Iris pigment epithelial cell (primary cell): ENCODE measurements at places on chromosomes 5 and 9.

- no peak for DNase-seq
Measured at GRCh38 chr9:18452276-18452675, 21.7 kb upstream of the ADAMTSL1 start.

DNA sequence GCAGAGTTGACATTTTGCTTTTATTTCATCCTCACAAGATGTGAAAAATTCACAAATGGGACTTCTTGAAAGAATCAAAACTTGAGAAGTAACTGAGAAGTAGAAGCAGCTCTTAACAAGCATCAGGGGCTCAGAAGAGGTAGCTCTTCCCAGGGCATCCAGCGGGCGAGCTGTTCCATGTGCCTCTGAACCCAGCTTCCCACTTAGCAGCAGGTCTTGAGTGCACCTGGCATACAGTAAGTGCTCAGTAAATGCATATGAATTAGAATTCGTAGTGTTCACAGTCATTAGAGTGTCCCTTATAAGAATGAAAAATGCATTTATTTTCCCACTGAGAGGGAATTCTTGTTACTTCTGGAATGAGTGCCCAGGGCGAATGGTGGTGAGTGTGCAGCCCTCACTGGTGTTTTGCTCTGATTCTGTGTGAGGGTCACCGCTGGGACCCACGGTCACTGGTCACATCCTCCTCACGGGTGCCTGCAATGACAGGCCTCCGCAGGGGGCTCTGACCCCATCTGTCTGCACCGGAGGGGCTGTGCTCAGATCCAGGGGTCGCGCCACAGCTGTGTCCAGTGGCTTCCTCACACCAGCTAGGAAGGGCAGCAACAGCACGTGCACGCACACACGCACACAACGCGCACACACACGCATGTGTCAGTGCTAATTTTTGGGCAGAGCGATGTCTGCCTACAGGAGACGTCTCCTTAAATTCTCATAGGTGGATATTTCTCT lies 26.9 kb downstream of the EXOC3 start:
- DNase-seq: no peak

DNA sequence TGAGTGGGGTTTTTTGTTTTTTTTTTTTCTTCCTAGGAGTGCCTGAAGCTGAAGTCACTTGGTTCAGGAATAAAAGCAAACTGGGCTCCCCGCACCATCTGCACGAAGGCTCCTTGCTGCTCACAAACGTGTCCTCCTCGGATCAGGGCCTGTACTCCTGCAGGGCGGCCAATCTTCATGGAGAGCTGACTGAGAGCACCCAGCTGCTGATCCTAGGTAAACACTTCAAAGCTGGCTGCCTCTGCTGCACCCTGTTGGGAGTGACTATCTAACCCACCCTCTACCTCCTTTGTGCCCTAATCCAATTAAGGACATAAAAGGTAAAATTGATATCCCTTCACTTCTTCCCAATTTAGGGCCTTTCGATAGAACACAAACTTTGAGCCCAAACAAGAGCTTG lies 206.8 kb downstream of the SAXO1 start:
- no peak for DNase-seq

DNA sequence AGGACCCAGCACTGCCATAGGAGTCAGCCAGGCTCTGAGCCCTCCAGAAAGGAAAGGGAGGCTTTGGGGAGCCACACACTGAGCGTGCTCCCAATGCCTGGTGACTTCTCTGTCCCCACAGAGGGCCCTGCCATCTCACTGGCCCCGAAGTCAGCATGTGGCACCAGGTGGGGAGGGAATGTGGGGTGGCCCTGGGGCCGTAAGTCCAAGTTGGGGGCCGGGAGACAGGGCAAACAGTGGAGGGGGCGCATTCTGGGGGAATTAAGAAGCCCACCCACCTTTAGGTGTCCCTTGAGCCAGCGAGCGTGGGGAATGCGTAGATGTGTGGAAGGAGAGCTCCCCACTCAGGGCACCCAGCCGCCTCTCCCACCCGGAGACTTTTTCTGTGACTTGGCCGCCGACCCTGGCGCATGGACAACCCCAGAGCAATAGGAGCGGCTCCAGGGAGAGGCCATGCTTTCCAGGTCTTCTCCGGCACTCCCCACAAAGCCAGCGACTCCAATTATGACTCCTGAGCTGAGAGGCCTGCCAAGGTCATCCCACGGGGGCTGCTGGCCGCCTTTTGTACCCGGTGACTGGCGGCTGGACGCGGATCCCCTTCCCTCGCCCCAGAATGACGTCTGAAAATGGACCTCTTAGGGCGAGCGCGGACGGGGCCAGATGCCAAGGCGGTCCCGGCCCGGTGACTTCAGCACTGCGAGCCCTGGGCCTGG lies 9.8 kb downstream of the IRX1 start:
- no peak for DNase-seq

- no peak for DNase-seq
Measured at GRCh38 chr5:6818594-6819511, 105.6 kb downstream of the TENT4A start.

GRCh38 chr5:14213253-14213652 lies 70.1 kb downstream of the TRIO start:
- peak; percentile 45 for DNase-seq

GRCh38 chr5:91271999-91272398 lies 111.1 kb downstream of the ARRDC3 start:
- DNase-seq: no peak

DNA sequence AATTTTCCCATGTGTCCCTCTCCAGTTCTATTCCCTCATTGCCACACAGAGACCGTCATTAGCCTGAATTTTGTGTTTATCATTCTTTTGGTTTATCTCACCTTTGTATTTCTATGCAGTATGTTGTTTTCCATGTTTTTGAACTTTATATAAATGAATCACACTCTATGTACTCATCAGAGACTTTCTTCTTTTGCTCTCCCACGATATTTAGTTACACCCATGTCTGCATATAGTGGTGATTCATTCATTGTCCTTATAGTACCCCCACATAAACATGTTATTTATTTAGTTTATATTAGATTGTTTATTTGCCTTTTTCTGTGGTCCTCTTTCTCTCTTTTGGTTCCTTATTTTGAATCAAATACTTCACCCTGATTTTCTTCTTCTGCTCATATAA lies 199.7 kb downstream of the FSTL4 start:
- DNase-seq: no peak

DNA sequence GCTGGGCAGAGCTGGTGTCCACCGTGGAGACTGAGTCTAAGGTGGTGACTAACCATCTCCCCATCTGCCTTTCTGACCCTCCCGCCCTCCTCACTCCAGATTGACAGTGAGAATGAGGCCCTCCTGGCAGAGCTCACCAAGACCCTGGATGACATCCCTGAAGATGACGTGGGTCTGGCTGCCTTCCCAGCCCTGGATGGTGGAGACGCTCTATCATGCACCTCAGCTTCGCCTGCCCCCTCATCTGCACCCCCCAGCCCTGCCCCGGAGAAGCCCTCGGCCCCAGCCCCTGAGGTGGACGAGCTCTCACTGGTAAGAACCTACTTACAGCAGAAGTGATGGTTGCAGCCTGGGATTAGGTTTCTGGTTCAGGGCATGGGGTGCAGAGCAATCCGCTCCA lies 96.5 kb downstream of the PPARGC1B start:
- DNase-seq: peak; percentile 12

GRCh38 chr5:54520438-54520846 lies 2.9 kb downstream of the SNX18 start:
- DNase-seq: no peak

GRCh38 chr9:136795000-136795348 lies 1.2 kb upstream of the CCDC183 start:
- no peak for DNase-seq

- DNase-seq: peak; percentile 31
Measured at GRCh38 chr5:13359344-13359743, 585.1 kb downstream of the DNAH5 start.

DNA sequence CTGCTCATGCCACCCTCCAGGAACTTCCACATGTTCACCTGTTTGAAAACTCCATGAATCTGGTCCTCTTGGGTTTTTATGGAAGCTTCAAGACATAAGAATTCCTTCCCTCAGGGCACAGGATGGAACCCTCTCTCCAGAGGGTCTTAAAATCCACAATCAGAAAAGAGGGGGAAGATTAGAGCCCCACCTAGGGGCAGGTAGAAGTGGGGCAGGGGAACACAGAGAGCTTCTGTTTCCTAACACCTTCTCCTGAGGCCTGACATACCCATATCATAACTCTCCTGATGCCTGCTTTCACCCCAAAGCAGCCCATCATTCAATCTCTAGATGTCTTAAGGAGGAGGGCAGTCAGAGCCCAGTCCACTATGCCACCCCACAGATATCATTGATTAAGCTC lies 1087.7 kb upstream of the ARRDC3 start:
- DNase-seq: no peak

GRCh38 chr5:175206669-175207068 lies 237.3 kb downstream of the DRD1 start:
- DNase-seq: no peak

DNA sequence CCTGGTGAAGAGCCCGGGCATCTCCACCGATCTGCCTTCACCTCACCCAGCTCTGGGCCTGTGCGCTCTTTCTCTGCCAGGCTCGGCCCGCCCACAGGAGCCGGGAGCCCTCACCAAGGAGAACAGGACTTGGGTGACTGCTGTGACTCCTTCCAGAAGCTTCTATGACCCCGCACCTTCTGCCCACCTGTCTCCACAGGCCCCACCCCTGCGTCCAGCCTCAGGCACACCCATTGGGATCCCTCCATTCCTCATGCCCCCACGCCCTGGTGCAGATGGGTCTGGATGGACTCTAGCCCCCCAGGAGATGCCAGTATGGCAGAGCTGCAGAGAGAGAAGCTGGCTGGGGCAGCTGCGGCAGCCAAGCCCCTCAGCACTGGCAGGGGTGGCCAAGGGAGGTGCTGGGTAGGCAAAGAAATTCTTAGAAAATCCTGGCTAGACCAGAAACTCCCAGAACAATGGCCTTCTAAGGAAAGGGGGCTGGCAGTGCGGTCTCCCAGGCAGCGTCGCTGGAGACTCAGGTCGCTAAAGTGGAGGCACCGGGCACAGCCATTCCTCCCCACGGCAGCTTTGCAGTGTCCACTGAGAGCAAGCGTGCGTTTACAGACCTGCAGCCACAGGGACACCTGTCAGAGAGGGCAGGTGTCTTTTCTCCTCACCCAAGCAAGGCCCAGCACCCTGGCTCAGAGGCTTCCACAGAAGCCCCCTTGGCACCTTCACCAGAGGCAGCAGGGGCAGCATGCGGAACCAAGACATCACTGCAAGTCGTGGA lies 17.3 kb downstream of the LPCAT1 start:
- DNase-seq: no peak

- DNase-seq: peak; percentile 81
Measured at GRCh38 chr5:151659001-151659754, 27.5 kb downstream of the SPARC start.

DNA sequence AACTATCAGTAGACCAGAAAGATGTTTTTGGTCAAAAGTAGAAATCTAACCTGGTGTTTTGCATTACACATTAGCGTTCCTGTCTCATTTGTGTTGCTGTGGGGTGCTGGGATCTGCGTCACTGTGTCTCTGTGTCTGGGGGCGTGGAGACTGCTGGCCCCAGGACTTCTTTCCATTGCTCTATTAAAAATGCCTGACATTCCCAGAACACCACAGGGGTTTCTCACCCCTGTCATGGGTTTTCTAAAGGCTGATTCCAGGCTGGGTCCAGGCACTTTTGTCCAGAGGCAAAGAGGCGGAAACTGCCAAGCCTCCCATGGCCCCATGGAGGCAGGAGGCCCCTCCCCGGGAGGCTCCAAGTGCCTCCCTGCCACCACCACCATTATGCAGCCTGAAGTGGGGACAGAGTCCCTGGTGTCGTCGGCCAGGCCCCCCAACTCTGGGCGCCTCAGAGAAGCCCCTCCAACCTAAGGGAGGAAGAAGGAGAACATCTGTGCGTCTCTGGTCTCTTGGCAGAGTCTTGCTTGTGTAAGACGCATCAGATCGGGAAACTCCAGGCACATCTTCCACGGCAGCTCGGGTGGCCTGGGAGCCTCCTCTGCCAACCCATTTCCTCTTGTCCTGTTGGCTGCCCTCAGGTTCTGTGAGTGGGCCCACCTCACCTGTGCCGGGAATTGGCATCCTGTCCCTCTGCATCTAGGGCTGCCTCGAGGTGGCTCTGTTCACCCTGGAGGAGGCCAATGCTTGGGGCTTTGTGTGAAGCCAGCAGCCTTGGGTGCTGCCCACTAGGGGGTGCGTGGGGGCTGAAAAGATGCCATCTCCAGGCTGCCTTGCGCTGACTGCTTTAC lies 13.8 kb upstream of the PLEKHG4B start:
- peak; percentile 13 for DNase-seq

DNA sequence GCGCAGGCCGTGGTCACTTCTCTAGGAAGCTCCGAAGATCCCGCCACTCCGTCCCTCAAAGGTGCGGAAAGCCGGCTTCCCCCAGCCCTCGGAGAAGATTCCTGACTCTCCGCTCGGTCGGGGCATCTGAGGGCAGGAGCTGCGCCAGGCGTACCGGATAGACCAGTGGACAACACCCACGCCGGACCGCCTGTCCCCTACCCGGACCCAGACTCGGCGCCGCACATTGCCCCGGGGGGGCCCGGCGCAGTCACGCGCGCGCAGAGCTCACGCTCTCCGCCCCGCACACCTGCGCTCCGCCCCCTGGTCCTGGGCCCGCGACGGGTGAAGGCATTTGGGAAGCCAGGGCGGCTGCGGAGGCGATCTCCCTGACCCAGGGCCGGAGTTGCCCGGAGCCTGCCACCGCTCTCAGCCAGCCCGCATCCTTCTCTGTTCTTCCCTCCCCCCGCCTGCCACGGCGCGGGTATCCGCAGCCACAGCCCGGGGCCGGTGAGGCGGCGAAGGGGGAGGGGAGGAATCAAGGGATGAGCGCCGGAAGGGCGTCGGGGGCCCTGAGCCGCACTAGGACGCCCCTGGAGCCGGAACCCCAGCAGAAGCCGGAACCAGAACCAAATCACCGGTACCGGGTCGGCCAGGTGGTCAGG lies 448 bp downstream of the RELL2 start:
- no peak for DNase-seq

DNA sequence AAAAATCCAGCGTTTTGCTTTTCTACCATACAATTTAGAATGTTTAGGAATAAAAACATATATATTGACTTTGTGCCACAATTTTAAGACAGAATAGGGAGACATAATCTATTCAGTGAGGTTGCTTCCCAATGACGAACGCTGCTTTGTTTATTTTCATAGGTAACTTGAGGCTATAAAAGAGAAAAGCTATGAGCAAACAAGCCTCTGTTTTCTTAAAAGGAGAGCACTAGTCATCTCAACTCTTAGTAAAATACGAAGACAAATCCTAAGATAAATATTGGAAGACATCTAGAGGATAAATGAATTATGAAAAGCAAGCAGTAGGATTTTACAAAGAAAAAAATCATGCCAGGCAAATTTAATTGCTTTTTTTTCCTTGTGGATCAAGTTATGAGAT lies 363.6 kb downstream of the ANXA1 start:
- DNase-seq: peak; percentile 55

GRCh38 chr9:137007108-137007815 lies 10.9 kb upstream of the CLIC3 start:
- DNase-seq: peak; percentile 33

DNA sequence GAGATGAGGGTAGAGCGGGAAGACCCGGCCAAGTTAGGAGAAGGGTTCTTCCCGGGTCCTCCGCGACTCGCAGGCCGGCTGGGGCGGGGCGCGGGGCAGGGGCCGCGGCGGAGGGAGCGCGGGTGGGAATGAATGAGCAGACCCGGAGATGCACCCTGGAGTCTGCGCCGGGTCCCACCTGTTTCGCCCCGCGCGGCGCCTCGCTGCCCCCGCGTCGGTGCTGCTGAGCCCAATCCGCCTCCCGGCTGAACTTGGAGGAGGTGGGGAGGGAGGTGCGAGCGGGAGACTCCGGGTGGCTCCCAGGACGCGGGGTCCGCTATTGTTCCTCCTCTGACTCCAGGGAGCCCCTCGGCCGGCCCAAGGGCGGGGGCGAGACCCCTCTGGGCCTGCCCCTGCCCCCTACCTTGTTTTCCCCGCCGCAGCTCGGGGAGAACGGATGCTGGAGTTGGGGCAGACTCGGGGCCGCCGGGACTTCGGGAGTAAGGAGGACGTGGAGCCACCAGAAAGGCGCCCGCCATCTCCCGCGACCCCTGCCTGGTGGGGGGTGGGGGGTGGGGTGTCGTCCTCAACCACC lies 659 bp downstream of the RAI14 start:
- DNase-seq: peak; percentile 49
